Natural killer cell treated with Interleukin-12 subunit alpha and Interleukin-12 subunit beta and Interleukin-15 and Interleukin-18, amount 100 ng/mL, for 72 hours (primary cell): ENCODE measurements at places on chromosomes 1 and 21. TPM values are rescaled to one million over a fixed set of nuclear protein-coding genes. Genes with fewer than 3 reads are reported as not detected.

DNA sequence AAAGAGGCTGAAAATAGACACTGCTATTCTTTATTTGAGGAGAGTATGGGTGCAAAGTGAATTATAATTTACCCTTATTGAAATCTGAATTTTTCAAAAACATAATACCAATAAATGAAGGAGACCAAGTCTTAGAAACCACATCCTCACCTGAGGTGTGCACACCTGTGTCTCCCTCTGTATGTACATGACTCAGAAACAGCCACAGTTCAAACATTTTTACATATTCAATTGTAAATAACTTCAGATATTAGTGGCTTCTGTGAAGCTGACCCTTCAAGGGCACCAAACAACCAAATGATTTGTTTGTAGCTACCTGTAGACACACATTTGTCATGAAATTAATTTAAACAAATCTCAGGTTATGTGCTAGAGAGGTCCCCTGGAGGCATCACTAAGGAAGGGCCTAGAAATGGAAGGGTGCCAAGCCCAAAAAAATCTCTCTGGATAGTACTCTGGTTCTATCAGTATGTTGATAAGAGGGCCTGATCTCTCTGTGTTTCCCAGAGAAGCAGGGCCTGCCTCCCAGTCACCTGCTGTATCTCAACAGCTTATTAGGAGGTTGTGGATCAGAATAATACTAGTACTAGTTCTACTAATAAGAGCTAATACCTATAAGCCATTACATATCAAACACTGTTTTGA is 28.1 kb downstream of the ERI3 start:
- no peak overlapping the region for H3K27ac ChIP-seq
- no peak overlapping the region for H3K4me3 ChIP-seq
- DNase-seq: no peak
- no peaks in the 10 kb centered on the region for H3K36me3 ChIP-seq
- H3K27me3 ChIP-seq: no peaks in the 10 kb centered on the region

DNA sequence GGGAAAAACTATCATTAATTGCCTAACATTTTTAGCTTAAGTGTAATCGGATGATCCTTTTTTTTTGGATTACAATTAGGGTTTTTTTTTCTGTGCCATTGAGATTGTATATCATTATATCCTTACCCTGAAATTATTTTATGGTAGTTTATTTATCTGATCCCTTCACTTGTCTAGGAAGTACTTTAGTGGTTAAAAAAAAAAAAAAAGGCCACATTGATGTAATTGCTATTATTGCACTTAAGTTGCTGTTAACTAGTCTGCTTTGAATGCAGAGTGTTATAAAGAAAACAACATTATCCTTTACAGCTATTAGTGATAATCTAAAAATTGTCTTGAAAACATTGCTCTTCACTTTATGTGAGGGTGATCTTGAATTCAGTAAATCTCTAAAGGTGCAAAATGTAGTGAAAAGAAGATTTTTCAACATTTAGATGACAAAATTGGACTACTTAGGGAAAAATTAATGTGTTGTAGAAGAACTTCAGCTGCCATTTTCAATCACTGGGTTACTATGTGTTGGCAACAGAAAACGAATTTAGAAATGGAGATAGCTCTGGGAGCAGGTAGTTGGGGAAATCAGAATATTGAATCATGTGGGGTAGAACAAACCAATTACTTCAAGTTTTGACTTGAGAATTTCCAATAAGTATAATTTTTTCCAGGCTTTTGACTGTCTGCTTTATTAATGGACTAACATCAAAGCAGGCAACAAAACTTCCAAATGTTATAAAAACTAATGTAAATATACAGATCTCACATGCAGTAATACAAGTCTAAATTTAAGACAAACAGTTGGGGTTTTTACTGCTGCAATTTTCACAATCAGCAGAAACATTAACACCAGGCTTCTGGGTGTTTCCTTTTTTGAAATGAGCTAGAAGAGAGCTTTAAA is 5.0 kb downstream of the ADGRL2 start:
- DNase-seq: no peak
- no peaks in the 10 kb centered on the region for H3K4me1 ChIP-seq
- no peak overlapping the region for H3K4me3 ChIP-seq
- peaks cover 13% of the 10 kb centered on the region for H3K27me3 ChIP-seq

GRCh38 chr1:75641325-75641724 is 30.4 kb upstream of the SLC44A5 start:
- H3K4me1 ChIP-seq: no peaks in the 10 kb centered on the region
- H3K4me3 ChIP-seq: no peak overlapping the region
- no peaks in the 10 kb centered on the region for H3K36me3 ChIP-seq
- peaks cover 4% of the 10 kb centered on the region for H3K27me3 ChIP-seq
- no peak overlapping the region for H3K27ac ChIP-seq

DNA sequence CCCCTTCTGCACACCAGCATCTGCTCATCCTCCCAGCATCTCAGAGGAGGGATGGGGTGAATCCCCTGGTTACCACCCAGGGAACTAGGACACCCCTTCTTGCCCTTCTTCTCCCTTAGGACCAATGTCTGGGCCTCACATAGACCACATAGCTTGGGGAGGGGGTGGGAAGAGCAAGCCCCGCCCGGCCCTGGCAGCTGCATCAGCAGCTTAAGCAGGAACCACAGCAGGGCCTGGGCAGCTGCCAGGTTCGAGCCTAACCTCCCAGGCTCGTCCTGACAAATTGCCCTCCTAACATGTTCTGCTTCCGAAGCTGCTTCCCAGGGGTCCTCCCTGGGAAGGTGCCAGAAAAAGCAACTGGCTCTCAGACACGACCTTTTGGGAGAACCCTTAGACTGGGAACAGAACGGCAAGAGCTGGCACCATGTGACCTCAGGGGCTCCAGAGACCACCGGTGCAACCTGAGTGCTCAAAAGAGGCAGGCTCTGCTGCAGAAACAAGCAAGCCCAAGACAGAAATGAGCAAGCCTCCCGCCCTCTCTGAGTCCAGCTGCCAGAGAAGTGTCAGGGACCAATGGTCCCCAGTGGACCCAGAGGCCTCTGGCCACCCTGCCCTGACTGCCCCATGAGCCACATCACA is 18.4 kb upstream of the CLSTN1 start:
- H3K36me3 ChIP-seq: no peaks in the 10 kb centered on the region
- no peak overlapping the region for H3K27ac ChIP-seq
- no peak for DNase-seq
- no peak overlapping the region for H3K4me3 ChIP-seq
- no peaks in the 10 kb centered on the region for H3K27me3 ChIP-seq

S100A16 gene
- total RNA-seq: not detected

- no peaks in the 10 kb centered on the region for H3K36me3 ChIP-seq
- DNase-seq: peak; percentile 20
- H3K4me3 ChIP-seq: no peak overlapping the region
- H3K4me1 ChIP-seq: no peaks in the 10 kb centered on the region
Observed at GRCh38 chr1:204181116-204181515, 15.0 kb upstream of the REN start.

DNA sequence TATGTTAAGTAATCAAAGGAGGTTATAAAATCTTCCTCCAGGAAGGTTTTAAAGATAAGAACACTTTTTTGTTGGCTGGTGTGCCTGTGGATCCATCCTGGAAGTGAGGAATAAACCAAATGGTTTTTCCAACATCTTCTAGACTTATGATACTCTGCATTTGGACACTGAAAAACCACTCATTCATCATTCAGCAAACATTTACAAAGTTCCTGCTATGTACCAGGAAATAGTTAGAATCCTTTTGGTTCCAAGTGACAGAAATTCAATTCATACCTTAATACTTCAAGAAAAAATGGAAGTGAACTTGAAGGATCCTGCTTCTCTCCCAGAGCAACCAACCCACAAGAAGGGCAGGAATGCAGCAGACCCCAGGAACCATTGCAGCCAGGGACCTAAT is 39.6 kb upstream of the PIGC start:
- no peak for DNase-seq
- no peaks in the 10 kb centered on the region for H3K4me1 ChIP-seq

ITGB2 gene
- total RNA-seq: 448 TPM

GRCh38 chr1:66207484-66207883 is 326.5 kb upstream of the SGIP1 start:
- no peaks in the 10 kb centered on the region for H3K4me1 ChIP-seq
- no peak overlapping the region for H3K4me3 ChIP-seq
- no peak overlapping the region for H3K27ac ChIP-seq
- peaks cover 30% of the 10 kb centered on the region for H3K27me3 ChIP-seq

- no peak overlapping the region for H3K4me3 ChIP-seq
- H3K36me3 ChIP-seq: no peaks in the 10 kb centered on the region
- no peaks in the 10 kb centered on the region for H3K27me3 ChIP-seq
- no peak overlapping the region for H3K27ac ChIP-seq
- DNase-seq: no peak
Observed at GRCh38 chr1:80392529-80392928, 1386.0 kb upstream of the ADGRL4 start.

GRCh38 chr1:56331892-56332567 is 247.3 kb downstream of the PLPP3 start:
- H3K27ac ChIP-seq: no peak overlapping the region
- H3K4me3 ChIP-seq: no peak overlapping the region
- H3K36me3 ChIP-seq: no peaks in the 10 kb centered on the region
- peaks cover 3% of the 10 kb centered on the region for H3K27me3 ChIP-seq
- no peaks in the 10 kb centered on the region for H3K4me1 ChIP-seq

YOD1 gene
- 8.1 TPM for total RNA-seq

DNA sequence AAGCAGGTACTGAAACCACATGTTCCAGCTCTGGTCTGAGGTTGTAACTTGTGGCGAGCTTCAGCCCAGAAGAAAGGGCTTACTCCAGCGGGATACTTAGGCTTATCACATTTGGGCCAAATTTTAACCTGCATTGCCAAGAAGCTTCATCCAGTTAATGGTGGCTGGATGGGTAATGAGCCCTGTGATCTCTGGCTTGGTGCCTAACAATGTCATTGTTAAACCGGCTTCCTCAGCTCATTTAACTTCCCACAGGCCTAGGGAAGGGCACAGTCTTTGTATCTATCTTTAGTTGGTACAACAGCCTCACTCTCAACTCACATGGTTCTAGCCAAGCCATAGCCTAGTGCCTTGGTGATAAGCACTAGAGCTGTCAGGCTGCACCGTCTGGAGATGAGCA is 43.6 kb upstream of the CCDC190 start:
- no peaks in the 10 kb centered on the region for H3K36me3 ChIP-seq
- H3K27me3 ChIP-seq: no peaks in the 10 kb centered on the region
- no peaks in the 10 kb centered on the region for H3K4me1 ChIP-seq
- H3K4me3 ChIP-seq: no peak overlapping the region
- DNase-seq: no peak
- no peak overlapping the region for H3K27ac ChIP-seq

GLIS1 gene
- not detected for total RNA-seq

- H3K27me3 ChIP-seq: no peaks in the 10 kb centered on the region
- DNase-seq: peak; percentile 82
- H3K4me1 ChIP-seq: peaks cover 52% of the 10 kb centered on the region
- peak overlapping the region; percentile 88 for H3K4me3 ChIP-seq
- H3K36me3 ChIP-seq: no peaks in the 10 kb centered on the region
- H3K27ac ChIP-seq: peak overlapping the region; percentile 98
Observed at GRCh38 chr1:27136236-27136551, 18.7 kb downstream of the SLC9A1 start.

GRCh38 chr1:43565600-43566360 is 35.1 kb downstream of the PTPRF start:
- peak; percentile 77 for DNase-seq
- H3K27me3 ChIP-seq: no peaks in the 10 kb centered on the region
- no peak overlapping the region for H3K27ac ChIP-seq
- no peaks in the 10 kb centered on the region for H3K4me1 ChIP-seq
- H3K36me3 ChIP-seq: no peaks in the 10 kb centered on the region
- H3K4me3 ChIP-seq: peak overlapping the region; percentile 39

DNA sequence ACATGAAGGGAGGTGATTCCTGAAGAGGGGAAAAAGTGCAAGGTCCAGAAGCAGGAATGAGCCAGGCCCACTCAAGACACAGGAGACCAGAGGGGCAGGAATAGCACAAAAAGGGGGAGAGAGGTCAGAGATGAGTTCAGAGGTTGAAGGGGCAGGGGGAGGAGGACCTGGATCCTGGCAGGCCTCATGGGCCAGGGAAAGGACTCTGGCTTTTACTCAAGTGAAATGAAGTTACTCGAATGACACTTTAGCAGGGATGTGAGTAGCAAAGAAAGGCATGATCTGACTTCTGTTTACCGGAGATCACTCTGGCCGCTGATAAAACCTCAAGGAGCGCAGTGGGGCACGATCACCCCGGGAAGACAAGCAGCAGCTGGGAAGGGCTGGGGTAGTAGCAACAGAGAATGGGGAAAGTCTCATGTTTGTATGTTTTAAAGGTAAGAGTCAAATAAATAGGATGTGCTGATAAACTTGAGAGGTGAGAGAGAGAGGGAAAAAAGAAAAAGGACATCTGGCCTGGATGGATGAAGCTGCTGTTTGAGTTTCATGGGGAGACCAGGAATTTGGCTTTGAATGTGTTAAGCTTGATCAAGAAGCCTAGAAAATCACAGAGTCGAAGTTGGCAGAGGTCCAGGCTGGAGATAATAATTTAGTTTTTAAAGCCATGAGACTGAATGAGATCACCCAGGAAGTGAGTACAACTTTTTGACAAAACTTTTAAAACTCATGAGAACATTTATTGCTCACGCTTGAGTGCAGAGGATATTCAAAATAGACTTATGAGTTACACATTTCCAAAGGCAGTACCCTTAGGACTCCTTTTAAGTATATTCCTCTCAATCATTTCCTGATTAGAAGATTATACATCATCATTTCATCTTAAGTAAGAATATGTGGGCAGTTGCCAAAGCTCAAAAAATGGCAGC is 156.0 kb downstream of the RERE start:
- H3K36me3 ChIP-seq: no peaks in the 10 kb centered on the region
- no peak for DNase-seq
- no peak overlapping the region for H3K27ac ChIP-seq
- H3K27me3 ChIP-seq: no peaks in the 10 kb centered on the region
- no peak overlapping the region for H3K4me3 ChIP-seq

DNA sequence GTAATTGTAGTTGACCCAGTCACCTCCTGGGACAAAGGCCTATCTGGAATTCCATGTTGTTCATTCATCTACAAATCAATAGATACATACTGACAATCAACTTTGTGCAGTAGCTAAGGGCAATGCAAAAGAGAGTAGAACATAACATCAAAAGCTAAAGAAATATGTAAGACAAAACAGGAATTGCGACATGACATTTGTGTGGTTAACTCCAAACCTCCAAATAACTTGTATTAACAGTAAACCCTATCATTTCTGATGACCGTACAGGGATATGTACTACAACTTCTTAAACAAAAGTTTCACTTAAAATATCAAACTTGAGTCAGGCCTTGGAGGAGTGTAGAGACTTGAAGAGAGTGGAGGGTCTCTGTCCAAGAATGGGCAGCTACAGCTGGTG is 317.6 kb downstream of the SPATA17 start:
- no peak overlapping the region for H3K4me3 ChIP-seq
- no peak for DNase-seq
- no peaks in the 10 kb centered on the region for H3K27me3 ChIP-seq
- no peaks in the 10 kb centered on the region for H3K4me1 ChIP-seq

GRCh38 chr1:63073309-63074306 is 248.8 kb upstream of the FOXD3 start:
- DNase-seq: no peak
- peaks cover 5% of the 10 kb centered on the region for H3K36me3 ChIP-seq
- peaks cover 40% of the 10 kb centered on the region for H3K27me3 ChIP-seq
- H3K4me1 ChIP-seq: no peaks in the 10 kb centered on the region
- H3K27ac ChIP-seq: no peak overlapping the region

GRCh38 chr1:196277860-196278259 is 330.4 kb downstream of the KCNT2 start:
- no peaks in the 10 kb centered on the region for H3K36me3 ChIP-seq
- H3K4me3 ChIP-seq: no peak overlapping the region
- H3K27me3 ChIP-seq: no peaks in the 10 kb centered on the region
- H3K4me1 ChIP-seq: no peaks in the 10 kb centered on the region
- no peak for DNase-seq
